NCI-H2171 treated with DMSO at 0.1 percent for 48 hours (cell line): ENCODE measurements at places on chromosomes 13 and 19.
A peak's percentile ranks its signal among the peaks of the same experiment; 100 is the strongest.

- no peak for DNase-seq
Observed at GRCh38 chr19:38861368-38861767, 11.6 kb upstream of the HNRNPL start.

DNA sequence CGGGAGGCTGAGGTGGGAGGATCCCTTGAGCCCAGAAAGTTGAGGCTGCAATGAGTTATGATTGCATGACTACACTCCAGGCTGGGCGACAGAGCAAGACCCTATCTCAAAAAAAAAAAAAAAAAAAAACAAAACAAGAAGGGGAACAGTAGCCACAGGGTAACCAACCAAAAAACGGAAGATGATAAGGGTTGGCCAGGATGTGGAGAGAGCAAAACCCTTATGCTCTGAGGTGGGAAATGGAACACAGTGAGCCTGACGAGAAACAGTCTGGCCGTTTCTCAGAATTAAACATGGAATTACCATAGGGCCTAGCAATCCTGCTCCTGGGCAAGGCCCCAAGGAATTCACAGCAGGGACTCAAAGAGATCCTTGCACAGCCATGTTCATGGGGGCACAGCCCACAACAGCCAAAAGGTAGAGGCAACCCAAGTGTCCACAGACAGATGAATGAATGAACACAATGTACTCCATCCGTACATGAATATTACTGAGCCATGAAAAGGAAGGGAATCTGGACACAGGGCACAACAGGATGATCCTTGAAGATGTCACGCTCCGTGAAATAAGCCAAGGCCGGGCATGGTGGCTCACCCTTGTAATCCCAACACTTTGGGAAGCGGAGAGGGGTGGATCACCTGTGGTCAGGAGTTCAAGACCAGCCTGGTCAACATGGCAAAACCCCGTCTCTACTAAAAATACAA, 11.3 kb downstream of the NMRK2 start:
- DNase-seq, result no peak

GRCh38 chr13:50401049-50401505, 385.8 kb downstream of the KCNRG start:
- DNase-seq, result peak; percentile 82

GRCh38 chr13:99258210-99258860, at the start of gene GPR18:
GPR18 (minus strand) TSS chr13:99258379; CDS start chr13:99255872, 2,507 bp downstream.
- no peak for DNase-seq

GRCh38 chr13:72208112-72208645, 341.2 kb upstream of the DACH1 start:
- DNase-seq, result no peak

GRCh38 chr19:56639217-56639616, 3.7 kb upstream of the SMIM17 start:
- DNase-seq, result no peak

GRCh38 chr13:50914848-50915247, 5.3 kb downstream of the RNASEH2B start:
- no peak for DNase-seq

GRCh38 chr19:50190439-50190891, 13.0 kb upstream of the MYH14 start:
- no peak for DNase-seq

GRCh38 chr13:112820318-112820717, 130.5 kb downstream of the ATP11A start:
- no peak for DNase-seq

DNA sequence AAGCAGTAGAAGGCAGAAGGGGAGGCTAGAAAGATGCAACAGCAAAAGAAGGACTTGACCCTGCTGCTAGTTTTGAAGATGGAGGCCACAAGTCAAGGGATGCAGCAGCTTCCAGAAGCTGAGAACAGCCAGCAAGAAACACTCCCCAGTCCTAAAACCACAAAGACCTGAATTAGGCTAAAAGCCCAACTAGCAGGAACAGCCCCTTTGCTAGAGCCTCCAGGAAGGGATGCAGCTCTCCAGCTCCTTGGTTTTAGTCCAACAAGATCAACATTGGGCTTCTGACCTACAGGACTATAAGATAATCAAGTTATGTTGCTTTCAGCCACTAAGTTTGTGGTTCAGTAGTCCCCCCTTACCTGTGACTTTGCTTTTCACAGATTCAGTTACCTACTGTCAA, 10.5 kb upstream of the LATS2 start:
- no peak for DNase-seq

DNA sequence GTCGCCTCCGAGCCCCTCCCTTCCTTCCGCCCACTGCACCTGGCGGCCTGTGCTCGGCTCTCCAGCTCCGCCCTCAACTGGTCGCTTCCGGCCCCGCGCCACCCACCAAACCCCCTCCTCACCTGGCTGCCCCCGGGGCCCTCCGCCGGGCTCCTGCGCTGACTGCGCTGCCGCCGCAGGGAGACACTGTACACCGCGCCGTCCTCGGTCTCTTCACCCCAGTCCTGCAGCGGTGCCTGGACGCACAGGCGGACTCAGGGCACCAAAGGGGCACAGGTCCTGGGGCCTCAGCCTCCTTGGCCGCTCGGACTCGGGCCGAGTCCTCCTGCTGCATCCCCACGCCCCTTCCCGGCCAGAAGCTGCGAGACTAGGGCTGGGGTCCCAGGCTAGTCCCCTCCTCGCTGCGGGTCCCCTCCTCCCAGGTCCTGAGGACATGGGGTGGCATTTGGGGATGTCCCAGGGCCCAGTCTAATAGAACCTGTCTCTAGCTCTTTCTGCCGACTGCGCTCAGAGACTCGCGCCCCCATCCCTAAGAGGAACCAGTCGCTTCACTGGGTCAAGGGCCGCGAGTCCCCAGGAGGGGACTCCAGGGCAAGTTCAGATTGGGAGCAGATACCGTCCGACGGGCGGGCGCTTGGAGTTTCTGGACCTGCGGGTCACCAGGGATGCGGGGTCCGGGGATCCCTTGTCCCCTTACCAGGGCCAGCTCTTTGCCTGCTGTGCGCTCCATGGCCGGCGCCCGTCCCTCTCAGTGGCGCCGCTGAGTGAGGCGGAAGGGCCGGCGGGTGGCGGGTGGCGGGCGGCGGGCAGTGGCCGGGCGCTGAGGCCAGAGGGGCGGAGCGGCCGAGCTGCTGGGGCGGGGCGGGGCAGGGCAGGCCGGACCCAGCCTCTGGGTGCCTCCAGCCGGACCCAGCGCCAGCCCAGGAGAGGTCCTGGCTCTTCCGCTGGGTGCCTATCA, at the start of gene RGL3:
TSS of gene RGL3 (minus strand) at position 766 of the 958 bp plus-strand sequence. CDS start at position 730, 36 bp downstream.
- no peak for DNase-seq

DNA sequence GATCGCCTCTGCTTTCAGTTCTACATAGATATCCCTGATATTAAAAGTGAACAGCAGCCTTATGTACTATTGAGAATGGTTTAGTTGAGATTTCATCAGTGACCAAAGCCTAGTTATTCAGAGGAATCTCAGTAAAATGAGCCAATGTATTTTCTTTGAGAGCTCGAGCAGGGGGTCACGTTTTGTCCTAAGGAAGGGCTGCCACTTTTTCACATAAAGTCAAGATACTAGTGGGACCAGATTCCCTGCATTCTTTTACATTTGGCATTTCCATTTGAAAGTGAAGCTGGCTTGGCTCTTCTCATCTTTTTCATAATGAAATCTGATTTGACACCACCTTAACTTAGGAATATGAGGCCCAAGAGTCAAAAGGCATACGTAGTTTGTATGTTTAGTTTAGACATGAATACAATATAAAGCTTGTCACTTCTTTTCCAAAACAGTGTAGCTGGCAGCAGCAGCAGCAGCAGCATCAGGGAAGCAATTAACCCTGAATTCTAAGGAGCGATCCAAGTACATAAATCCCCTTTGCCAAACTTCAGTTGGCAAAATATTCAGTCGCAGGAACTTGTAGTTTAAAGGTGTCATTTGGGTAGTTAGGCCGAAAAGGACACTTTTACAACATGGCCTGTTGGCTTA, 1752.2 kb upstream of the PCDH20 start:
- DNase-seq, result no peak

DNA sequence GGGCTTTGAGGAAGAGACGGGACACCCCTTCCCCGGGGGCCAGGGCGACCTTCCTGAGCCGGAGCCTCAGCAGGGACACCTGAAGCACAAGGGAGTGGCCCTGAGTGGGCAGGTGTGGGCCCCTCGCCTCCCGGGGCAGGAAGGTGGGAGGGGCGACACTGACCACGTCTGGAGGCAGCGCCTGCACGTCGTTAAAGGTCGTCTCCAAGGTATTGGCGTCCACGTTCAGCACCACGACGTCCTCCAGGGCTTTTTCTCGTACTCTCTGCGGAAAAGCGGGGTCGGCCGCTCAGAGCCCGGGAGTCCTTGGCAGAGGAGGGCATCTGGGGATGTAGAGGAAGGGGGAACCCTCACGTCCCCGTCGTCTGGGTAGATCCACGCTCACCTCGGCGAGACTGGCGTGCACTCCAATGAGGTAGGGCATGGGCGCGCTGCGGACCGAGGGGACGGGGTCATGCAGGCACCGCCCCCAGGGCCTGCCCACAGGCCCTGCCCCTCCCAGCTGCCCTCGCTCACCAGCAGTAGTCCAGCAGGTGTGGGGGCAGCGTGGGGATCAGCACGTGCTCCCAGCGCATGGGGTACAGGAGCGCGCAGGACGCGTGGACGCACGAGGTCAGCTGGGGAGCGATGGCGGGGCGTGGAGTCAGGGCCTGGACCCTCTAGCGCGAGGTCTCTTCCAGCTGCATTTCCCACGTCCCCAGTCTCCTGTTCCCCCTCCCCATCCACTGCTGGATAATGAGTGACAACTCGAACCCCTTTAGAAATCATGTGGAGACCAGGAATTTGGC, 6.1 kb downstream of the DENND1C start:
- DNase-seq, result no peak

DNA sequence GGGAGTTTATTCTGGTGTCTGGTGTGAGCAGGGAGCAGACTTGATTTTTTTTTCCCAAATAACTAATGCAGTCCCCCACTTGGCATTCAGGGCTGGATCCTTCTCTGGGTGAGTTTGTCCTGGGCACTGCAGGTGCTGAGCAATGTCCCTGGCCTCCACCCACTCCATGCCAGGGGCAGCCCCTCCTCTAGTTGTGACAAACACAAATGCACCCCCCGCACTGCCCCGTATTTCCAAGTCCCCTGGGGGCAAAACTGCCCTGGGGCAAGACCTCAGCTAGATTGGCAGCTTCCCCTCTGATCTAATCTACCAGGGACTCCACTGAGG, 6.4 kb downstream of the MOB3A start:
- no peak for DNase-seq

GRCh38 chr19:17215127-17215971, at the start of gene USE1:
USE1 (plus strand) TSS chr19:17215357; CDS start chr19:17215406, 49 bp downstream.
- DNase-seq, result peak; percentile 93

GRCh38 chr19:33275933-33276619, 26.3 kb downstream of the CEBPA start:
- no peak for DNase-seq

DNA sequence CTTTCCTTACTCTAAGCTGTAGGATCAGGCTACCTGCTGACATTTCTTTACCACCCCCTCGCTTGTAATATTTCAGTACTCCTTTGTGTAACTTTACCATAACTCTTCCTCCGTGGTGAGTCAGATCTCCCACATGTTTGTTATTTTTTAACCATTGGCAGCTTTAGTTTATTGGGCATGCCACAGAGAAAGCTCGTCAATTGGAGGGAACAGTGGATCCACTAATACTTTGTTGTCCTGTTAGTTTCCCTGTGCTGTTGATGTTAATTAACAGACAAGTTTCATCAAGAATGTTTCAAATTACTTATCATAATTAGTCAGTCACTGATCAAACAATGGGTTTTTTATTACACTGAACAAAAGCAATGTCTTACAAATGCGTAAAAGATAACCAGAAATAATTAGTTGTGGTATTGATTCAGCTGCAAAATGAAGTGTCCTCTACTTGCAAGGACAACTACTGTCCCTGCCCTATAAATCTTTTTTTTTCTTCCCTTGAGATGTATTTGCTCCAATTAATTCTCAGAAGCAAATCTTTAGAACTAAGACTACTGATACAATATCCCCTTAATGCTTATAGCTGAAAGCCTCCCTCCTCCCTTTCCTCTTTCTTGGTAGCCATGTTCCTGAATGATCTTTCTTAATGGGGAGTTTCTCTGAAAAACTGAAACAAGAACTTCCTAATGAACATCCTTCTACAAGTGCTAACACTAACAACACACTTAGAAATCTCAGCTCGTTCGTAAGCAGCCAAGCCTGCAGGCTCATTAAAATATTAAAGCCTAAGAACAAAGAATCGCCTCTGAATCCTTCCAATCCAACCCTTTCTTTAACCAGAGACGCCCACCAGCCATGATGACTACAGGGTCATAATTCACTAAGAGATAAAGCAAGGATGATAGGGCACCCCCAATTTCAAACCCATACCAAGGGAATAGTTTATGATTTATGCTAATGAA, 22.2 kb downstream of the EFNB2 start:
- no peak for DNase-seq

DNA sequence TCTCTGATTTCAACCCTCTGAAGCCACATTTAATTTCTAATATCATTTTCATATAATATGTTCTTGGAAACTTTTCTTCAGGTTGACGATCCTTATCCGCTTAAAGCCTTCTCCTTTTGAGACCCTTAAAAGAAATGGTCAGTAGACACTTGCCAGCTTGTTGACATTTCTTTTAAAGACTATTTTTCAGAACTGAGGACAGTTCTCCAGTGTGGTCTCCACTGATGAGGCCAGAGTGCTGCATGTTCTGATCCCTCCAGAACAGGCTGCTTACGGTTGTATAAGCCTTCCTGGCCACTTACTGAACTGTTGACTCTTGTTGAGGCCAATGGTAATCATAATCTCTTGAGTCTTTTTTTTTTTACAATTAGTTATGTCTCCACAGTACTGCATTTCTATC, 477.3 kb downstream of the FGF9 start:
- DNase-seq, result no peak

DNA sequence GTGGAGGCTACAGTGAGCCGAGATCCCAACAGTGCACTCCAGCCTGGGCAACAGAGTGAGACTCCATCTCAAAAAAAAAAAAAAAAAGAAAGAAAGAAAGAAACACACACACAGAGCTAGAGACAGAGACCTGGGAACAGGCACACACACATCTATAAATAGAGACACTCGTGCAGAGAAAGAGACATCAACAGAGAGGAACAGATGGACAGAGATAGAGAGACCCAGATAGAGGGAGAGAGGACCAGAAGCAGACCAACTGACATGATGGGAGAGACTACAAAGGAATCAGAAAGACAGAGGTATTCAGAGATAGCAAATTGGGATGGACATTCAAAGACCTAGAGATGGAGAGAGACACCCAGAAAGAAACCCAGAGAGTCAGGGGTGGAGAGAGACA, 2.1 kb upstream of the CA11 start:
- DNase-seq, result peak; percentile 55

GRCh38 chr13:72163678-72164077, 296.7 kb upstream of the DACH1 start:
- DNase-seq, result no peak

DNA sequence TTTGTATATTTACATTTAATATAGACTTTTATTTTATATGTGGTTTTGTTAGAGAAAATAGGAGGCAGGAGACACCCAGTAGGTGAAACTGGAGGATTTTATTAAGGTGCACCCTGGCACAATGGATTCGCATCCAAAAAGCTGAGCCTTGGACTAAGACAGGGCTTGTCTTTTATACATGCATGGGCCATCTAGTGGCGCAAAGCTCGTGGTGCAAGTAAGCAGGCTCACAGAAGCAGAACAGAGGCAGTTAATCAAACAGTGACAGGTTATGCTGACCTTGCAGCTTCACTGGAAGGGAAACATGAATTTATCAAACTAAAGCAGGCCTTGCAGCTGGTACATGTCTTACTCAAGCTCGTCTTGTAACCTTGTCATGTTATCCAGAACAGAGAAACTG, 58.8 kb upstream of the ZNF681 start:
- DNase-seq, result peak; percentile 23
